Mesothelial cell of epicardium (in vitro differentiated cells): ENCODE measurements at places on chromosomes 6 and 20.

DNA sequence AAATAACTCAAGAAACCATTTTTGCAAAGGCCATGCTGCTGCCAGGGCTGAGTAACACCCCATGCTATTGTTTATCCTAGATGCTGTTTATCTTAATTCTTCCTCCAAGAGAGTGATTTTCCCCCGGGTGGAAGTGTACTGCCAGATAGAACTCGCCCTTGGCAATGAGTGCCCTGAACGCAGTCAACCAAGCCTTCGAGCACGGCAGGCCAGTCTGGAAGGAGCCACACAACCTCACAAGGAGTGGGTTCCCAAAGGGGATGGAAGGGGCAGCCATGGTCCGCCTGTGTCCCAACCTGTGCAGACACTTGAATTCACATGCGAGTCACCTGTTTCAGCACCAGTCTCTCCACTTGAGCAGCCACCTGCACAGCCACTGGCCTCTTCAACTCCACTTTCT, 31.9 kb downstream of the PNPLA1 start:
- no peak for DNase-seq

DNA sequence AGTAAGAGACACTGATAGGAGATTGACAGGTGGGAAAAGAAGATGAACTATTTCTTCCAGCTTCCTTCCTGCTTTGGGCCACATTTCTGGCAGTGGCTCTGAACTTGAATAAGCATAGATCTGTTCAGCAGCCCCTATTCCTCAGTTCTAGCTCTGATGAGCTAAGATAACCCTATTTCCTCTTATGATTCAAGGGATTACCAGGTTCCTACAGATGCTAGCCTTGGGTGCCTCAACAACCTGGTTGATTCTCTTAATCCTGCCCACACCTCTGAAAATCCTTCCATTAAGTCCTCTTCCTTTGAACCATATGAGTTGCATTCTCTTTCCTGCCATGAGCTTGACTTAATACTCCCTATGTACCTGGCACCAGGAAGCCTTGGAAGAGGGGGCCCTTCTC, 49.8 kb upstream of the MOCS1 start:
- no peak for DNase-seq

- no peak for DNase-seq
Observed at GRCh38 chr6:168288781-168289570, 30.6 kb downstream of the DACT2 start.

DNA sequence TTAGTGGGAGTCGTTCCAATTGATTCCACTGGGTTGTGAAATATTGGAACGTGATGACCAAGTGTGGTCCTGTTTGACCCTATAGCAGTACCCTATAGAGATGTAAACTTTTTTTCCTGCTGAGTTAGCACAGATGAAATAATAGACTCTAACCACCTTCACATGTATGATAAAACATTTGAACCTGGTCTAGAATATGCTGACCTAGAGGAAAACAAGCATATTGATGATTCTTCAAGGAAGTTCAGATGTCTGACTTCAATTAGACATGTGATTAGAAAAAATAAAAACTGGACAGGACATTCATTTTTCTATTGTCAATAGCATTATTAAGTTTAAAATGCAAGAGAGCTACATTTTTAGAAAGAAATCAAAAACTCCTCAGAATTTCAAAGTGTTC, 402.1 kb downstream of the ARHGAP18 start:
- no peak for DNase-seq

DNA sequence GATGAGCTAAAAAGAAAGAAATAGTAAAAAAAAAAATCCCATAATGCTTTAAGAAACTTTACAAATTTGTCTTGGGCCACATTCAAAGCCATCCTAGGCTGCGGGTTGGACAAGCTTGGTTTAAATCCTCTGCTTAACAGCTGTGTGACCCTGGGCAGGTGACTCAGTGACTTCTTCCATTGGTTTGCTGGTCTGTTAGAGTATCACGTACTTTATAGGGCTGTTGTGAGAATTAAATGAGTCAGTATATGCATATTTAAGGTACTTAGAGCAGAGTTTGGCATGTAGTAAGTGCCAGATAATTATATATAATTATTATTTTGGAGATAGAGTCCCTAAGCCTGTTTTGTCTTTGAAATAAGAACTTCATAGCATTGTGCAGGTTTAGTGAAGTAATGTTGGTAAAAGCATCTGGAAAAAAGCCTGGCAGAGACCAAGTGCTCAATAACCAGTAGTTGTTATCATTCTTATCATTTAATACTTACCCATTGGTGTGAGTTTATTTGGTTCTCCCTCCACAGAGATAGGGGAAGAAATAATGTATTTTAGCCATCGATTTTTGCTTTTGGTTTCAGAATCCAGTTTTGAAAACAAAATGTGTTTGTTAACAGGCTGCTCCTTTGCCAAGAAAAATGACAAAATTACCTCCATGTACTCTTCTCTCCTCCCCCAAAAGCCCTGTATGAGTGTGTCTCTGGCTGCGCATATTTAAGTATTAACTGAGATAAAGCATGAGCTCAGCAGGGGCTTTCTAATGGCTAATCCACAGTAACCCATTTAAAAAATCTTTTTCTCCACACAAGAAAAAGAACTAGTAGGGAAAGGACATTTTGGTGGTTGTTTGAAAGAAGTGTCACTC, 67.2 kb downstream of the FOXO3 start:
- DNase-seq: no peak

DNA sequence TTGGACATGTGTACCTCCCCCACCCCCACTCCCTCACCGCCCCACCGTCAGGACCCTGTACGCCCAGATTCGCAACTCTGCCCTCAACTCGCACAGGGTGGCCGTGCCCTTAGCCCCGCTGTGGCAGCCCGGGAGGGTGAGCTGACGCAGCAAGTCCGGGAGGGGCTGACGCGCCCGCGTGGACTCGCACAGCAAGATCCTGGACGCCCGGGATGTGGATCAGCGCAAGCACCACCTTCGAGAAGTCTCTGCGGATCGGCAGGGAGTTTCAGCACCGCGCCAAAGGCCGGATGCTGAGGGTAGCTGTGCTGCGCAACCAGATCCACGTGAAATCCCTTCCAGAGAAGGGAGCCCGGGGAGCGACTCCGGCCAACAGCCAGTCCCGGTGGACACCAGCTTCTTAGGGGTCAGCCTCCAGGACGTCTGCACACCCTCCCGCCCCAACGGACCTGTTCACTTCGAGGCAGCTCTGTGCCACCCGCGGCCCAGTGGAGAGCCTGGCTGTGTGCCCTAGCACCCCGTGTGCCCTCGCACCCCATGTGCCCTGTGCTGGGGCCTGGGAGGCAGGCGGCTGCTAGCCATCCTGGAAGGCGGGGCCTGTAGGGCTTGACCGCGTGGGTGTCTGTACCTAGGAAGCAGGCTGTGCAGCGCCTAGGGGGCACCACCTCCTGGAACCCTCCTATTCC, 6.7 kb upstream of the GJA10 start:
- no peak for DNase-seq

GRCh38 chr6:133377219-133377618, 136.1 kb downstream of the EYA4 start:
- DNase-seq: no peak

DNA sequence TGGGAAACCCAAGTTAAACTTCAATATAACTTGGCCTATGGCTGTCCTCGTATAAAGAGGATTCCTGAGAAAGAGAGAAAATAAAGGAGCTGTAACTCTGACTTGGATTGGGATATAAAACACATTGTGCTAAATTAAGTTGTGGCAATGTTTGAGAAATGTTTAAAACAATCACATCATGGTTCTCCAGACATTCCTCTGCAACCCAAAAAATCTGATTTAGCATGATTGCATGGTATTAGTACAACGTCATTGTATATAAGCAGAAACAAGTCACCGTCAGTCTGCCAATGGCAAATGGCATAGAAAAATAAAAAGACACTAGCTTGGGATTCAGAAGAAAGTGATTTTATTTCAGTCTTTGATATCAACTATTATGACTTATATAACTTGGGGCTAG, 140.2 kb upstream of the FAM83B start:
- no peak for DNase-seq

DNA sequence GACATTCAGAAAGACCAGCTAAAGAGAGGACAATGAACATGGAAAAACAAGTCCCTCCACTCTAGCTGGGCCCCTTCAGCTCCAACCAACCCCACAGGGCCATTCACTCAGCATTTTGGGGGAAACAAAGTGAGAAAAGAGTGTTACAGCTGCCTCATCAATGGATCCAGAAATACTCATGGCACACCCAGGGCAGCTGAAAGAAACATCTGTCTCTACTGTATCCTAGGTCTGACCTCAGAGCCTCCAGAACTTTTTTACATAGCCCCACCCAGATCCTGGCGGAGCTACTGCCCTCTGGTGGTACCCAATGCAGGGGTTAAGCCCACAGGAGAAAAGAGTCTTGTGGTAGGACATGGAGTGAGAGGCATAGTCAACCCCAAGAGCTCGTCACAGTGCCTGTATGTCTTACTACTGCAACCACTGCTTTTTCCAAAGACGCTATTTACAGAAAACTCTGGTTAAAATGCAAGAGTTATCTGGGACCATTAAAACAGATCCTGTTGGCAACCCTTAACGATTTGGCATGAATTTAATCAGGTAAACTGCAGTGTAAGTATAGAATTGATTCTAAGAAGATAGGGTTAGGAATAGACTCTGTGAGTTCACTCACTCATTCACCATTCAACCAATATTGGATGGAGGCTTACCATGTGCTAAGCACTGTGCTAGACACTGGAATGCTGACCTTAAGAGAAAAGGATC, 37.4 kb upstream of the FAM83C start:
- no peak for DNase-seq

GRCh38 chr6:128323011-128323410, 197.4 kb downstream of the PTPRK start:
- no peak for DNase-seq

GRCh38 chr6:26269531-26270485, 95.2 kb upstream of the BTN3A2 start:
- no peak for DNase-seq

- no peak for DNase-seq
Observed at GRCh38 chr6:105744815-105745214, 341.3 kb upstream of the PRDM1 start.

- no peak for DNase-seq
Observed at GRCh38 chr6:56417823-56418222, 170.4 kb upstream of the COL21A1 start.

DNA sequence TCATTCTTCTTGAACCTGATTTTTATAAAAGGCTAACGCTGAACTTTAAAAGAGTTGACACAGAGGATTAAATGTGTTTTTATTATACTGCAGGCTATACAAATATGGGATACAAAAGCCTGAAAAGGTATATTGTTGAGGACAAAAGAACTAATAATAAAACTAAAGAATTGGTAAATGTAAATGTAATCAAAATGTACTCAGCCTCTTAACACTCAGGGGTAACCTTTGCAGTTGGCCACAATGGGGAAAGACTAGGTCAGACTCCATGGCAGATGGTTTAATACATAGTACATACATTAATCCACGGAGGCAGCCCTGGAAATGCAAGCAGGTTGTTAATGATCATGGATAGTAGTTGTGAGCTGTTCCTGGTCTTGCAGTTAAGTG, 57.5 kb downstream of the SOBP start:
- DNase-seq: no peak

DNA sequence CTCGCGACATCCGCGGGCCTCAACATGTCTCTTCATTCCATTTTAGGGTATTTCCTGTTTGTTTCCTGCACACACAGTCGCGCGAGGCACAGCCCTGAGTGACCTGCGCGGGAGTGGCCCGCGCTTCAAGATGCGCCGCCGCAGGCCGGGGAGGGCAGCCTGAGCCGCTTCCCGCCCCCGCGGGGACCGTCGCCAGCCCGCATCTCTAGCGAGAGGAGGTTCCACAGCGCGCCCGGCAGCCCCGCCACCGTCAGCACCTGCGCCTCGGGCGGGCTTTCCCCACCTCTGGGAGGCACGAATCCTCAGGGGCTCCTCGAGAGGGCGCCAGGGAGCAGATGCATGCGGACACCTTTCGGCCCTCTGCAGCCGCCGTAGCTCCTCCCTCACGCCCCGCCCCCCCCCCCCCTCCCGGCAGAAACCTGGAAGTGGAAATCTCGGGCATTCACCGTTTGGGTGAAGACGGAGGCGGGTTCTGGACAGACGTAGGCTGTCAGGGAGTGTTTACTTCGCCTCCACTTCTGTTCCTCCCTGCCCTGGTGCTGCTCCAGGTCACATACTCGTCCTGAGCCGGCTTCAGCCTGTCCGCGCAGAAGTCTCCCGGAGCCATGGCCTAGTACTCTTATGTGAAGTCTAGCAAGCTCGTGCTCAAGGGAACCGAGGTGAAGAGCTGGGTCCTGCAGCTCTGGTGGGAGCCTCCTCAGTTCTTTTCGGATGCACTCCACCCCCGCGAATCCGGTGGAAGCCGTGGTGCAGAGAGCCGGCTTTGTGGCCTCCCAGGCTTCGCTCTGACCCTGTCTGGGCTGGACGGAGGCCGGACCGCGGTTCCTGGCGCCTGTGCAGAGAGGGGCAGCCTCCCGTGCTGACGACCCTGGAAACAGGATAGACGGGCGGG, 880.5 kb upstream of the DEFB115 start:
- DNase-seq: no peak

DNA sequence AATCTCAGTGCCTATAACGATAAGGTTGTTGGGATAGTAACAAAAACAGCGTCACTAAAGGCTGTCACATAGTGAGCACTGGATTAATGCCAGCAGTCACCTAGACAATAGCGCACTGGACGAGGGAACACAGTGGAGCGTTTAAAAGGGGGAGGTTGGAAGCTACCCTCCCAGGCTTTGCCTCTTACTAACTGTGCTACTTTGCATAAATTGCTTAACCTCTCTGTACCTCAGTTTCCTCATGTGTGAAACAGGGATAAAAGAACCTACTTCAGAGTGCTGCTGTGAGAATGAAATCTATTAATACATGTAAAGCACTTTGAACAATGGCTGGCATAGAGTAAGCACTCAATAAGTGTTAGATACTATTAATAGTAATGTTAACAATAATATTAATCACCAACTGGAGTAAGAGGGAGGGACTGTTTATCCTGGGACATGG, 10.5 kb downstream of the BCL2L1 start:
- no peak for DNase-seq

DNA sequence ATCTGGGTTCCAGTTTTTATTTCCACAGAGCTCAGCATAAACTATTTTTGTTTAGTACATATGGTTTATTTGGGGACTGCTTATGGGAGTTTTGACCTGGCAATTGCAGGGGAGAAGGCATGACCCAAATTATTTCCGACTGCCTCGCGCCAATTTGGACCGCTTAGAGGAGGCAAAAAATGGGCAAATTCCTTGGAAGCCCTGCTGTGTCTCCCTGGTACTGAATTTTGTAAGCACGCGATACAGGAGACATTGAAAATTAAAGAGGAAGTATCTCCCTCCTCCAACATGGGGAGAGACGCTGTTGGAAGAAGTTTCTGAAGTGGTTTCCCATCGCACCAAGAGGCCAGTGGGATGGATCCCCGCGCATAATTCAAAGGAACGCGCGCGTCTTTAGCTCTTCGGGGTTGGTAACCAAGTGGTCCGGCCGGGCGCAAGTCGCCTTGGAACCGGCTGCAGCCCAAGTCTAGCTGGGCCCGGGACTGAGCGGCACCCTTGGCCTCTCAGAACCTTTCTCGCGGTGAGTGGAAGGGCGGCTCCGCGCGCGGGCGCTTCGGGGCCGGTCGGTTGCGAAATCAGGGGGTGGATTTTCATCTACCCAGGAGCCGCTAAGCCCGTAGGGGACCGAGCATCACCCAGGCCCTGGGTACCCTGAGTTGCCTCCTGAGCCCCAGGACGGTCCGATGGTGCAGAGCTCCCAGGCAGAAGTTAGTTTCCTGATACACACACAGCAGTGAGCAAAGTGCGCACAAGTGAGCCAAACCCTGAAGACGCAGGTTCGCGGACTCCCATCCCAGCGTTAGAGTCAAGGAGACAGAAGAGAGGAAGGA, 6.2 kb downstream of the NKX2-2 start:
- no peak for DNase-seq

- no peak for DNase-seq
Observed at GRCh38 chr20:60340232-60340631, 382.0 kb downstream of the CDH26 start.

- DNase-seq: no peak
Observed at GRCh38 chr6:97068211-97068610, 143.7 kb downstream of the KLHL32 start.
